ENCODE measurements at places on chromosomes 3 and 15.

GRCh38 chr3:42120866-42121265 is 29.7 kb downstream of the TRAK1 start:
- no peak for DNase-seq

- no peak for DNase-seq
These were observed 126.2 kb upstream of the KLHL25 start for GRCh38 chr15:85920956-85921355.

DNA sequence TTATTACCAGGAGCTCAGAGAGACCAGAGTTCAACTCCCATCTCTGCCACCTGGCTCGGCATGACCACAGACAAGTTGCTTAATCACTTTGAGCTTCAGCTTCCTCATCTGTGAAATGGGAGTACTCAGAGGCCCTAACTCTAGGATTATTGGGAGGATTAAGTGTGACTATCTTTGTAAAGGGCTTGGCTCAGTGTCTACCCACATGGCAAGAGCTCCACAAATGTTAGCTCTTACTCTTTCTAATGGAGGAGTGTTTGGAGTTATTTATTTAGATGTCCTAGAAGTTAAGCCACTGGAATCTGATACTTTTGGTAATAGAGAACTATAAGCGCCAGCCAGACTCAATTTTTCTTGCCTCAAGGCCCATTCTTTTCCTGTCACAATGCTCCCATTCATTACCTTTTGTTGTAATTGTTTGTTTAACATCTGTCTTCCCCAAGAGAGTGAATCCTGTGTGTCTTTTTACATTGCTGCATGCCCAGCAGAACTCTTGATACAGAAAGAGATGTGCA is 12.3 kb upstream of the LMCD1 start:
- DNase-seq = no peak

GRCh38 chr3:118480101-118480860 is 554.4 kb downstream of the IGSF11 start:
- no peak for DNase-seq

DNA sequence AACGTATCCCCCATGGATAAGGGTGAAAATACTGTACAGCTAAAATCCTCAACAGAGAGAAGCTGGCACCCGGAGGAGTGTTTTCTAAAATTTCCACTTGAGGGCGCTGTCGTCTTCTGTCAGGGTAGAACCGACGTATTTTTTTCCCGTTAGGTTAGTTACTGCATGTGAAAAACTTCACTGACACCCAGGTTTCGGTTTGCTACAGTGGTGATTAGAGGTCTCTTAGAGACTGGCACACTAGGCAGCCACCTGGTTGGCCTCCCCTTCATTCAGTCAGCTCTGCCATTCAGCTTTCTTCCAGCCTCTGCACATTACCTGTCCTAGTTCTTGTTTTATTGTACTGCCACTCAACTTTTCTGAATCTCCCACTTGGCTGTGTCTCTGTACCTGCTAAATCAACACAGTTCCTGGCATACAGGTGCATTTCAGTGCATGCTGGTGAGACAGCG is 18.4 kb downstream of the CCK start:
- DNase-seq = peak; percentile 27

Measured in stimulated activated CD8-positive, alpha-beta memory T cell treated with anti-CD3 and anti-CD28 coated beads, Interleukin-12 subunit alpha, Interleukin-12 subunit beta, amount 100 ng/mL, for 1 hour (primary cell).